ENCODE measurements at places on chromosomes 11 and 22.

DNA sequence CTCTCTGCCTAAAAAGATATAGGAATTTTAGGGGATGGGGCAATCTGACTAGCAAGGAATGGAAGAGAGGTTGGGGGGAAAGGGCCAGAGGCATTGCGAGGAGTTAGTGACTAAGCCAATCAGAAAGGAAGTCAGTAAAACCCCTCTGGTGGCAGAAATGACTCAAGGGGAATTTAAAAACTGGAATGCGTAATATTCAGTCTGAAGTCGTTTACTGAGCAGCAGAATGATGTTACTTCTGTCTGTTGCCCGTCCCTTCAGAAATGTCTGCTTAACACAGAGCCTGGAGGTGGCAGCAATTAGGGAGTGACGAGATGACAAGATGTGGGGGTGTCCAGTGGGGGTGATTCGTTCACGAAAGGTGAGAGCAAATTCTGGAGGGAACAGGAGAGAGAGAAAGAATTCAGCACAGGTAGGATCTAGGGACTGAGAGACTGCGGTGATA lies 107.7 kb upstream of the CLMP start:
- ATAC-seq = no peak

- ATAC-seq = peak; percentile 86
These were observed 85.2 kb upstream of the RTL6 start for GRCh38 chr22:44583061-44583760.

- ATAC-seq = no peak
These were observed 48.5 kb downstream of the MICAL2 start for GRCh38 chr11:12158909-12159308.

- peak; percentile 44 for ATAC-seq
These were observed 8.4 kb downstream of the XBP1 start for GRCh38 chr22:28791841-28792490.

DNA sequence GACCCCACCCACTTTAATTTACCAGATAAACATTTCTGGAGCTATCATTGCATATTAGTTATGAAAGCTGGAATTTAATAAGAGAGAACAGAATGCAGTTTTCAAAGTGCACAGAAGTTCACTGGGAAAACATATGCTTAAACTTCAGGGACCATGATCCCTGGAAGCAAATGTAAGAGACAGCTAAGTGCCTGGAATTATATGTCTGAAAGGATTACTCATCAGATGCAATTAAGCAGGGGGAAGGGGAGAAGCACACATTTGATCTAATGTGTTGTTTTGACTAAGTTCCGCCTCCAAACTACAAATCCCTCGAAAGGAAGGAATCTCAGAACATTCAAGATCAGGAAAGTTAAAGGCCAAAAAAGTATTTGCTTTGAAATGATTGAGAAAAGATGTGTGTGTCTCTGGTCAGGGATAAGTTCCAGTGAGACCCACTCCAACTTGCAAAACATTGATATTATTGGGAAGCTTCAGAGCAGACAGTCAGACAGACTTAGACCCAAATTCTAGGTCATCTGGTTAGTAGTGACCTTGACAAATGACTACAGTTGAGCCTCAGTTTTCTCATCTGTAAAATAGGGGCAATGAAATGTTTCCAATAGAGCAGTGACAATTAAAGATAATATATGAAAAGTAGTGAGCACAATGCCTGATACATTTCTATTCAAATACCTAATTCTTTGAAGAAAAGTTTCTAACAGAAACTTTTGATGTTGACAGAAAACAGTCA lies 147.6 kb downstream of the ME3 start:
- ATAC-seq = no peak
